Activated T-cell treated with anti-CD3 and anti-CD28 coated beads, Interleukin-2, amount 50 U/mL, for 24 hours (primary cell): ENCODE measurements at places on chromosomes 7 and 10.

- no peaks in the 10 kb centered on the region for H3K4me1 ChIP-seq
- no peak overlapping the region for H3K4me3 ChIP-seq
- H3K27ac ChIP-seq, result no peak overlapping the region
- no peaks in the 10 kb centered on the region for H3K36me3 ChIP-seq
Observed at GRCh38 chr10:122182308-122182707, 88.8 kb upstream of the BTBD16 start.

- H3K27ac ChIP-seq, result no peak overlapping the region
- H3K36me3 ChIP-seq, result no peaks in the 10 kb centered on the region
- DNase-seq, result no peak
- no peaks in the 10 kb centered on the region for H3K4me1 ChIP-seq
- H3K27me3 ChIP-seq, result peaks cover 4% of the 10 kb centered on the region
Observed at GRCh38 chr10:48677625-48678024, 7.0 kb upstream of the WDFY4 start.

GRCh38 chr10:43683451-43684291, 35.0 kb upstream of the ZNF32 start:
- H3K36me3 ChIP-seq, result no peaks in the 10 kb centered on the region
- H3K27ac ChIP-seq, result no peak overlapping the region
- peaks cover 3% of the 10 kb centered on the region for H3K4me1 ChIP-seq
- no peak overlapping the region for H3K4me3 ChIP-seq
- DNase-seq, result no peak

GRCh38 chr7:29146888-29147609, 712 bp upstream of the CPVL start:
- no peak overlapping the region for H3K27ac ChIP-seq
- peaks cover 11% of the 10 kb centered on the region for H3K4me1 ChIP-seq
- no peaks in the 10 kb centered on the region for H3K36me3 ChIP-seq
- no peak for DNase-seq
- no peak overlapping the region for H3K4me3 ChIP-seq
- peaks cover 64% of the 10 kb centered on the region for H3K27me3 ChIP-seq

- no peak for DNase-seq
- H3K36me3 ChIP-seq, result no peaks in the 10 kb centered on the region
- H3K4me1 ChIP-seq, result no peaks in the 10 kb centered on the region
- H3K27ac ChIP-seq, result no peak overlapping the region
- no peaks in the 10 kb centered on the region for H3K27me3 ChIP-seq
- no peak overlapping the region for H3K4me3 ChIP-seq
Observed at GRCh38 chr10:92068900-92069299, 145.3 kb downstream of the BTAF1 start.

DNA sequence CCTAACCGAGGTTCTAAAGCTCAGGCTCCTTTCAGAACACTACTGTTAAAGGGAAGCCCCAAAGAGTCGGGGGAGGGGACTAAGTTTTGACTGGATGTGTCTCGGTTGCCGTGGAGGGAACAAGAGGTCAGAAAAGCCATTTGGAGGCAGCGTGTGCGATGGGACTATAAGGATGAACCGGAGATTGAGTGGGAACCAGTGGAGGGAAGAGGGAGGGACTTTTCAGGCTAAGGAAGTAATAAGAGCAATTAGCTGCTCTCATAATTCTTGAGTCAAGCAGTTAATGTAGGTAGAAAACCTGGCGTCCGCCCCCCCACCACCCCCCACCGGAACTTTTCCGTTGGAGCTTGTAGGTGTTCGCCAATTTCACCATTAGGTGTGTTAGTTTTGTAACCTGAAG, 491 bp upstream of the AKAP9 start:
- peak overlapping the region; percentile 98 for H3K27ac ChIP-seq
- H3K4me3 ChIP-seq, result peak overlapping the region; percentile 99
- H3K4me1 ChIP-seq, result peaks cover 37% of the 10 kb centered on the region
- DNase-seq, result no peak

GRCh38 chr7:91557789-91558404, 293.7 kb downstream of the FZD1 start:
- H3K4me1 ChIP-seq, result no peaks in the 10 kb centered on the region
- H3K4me3 ChIP-seq, result no peak overlapping the region
- no peaks in the 10 kb centered on the region for H3K27me3 ChIP-seq
- no peaks in the 10 kb centered on the region for H3K36me3 ChIP-seq
- no peak for DNase-seq

DNA sequence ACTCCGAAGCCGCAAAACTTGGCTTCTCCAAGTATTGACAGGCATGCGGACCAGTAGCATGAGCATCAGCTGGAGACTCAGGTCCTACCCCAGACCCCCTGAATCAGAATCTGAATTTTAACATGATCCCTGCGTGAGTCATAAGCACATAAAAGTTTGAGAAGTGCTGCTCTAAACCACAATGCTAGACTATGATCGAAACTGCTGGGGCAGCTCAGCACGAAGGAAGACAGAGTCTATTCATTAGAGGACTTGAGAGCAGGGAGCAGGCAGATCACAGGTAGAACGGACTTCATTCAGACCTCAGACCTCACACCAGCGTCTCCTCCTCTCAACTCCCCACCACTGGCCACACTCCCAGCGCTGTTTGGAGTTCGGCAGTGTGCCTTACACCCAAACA, 16.9 kb downstream of the CAMK2G start:
- peaks cover 76% of the 10 kb centered on the region for H3K36me3 ChIP-seq
- peaks cover 69% of the 10 kb centered on the region for H3K4me1 ChIP-seq
- DNase-seq, result peak; percentile 58
- no peaks in the 10 kb centered on the region for H3K27me3 ChIP-seq

- no peaks in the 10 kb centered on the region for H3K4me1 ChIP-seq
- no peak for DNase-seq
- no peaks in the 10 kb centered on the region for H3K36me3 ChIP-seq
- no peak overlapping the region for H3K27ac ChIP-seq
Observed at GRCh38 chr7:147509035-147509501, 1081.5 kb upstream of the C7orf33 start.

GRCh38 chr7:74583630-74584029, 73.9 kb upstream of the GTF2I start:
- no peaks in the 10 kb centered on the region for H3K36me3 ChIP-seq

- H3K27ac ChIP-seq, result no peak overlapping the region
- no peak overlapping the region for H3K4me3 ChIP-seq
- no peaks in the 10 kb centered on the region for H3K27me3 ChIP-seq
- H3K36me3 ChIP-seq, result peaks cover 47% of the 10 kb centered on the region
- DNase-seq, result no peak
Observed at GRCh38 chr7:133061357-133061756, 20.5 kb downstream of the CHCHD3 start.

DNA sequence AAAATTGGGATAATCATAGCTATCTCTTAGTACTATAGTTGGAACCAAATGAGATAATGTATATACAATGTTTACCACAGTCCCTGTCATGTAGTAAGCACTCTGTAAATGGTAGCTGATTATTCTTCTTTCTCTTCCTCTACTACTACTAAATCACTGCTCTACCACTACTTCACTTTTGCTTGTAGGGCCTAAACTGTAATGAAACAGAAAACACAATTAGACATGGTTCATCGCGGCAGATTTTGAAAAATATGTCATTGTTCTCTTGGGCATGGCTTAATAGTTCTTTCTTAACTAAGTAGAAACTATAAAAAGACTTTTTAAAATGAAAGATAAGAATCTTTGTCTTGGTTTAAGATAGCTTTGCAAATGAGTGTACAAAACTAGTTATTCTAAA, 34.9 kb downstream of the R3HCC1L start:
- H3K4me1 ChIP-seq, result peaks cover 23% of the 10 kb centered on the region
- DNase-seq, result no peak
- peaks cover 86% of the 10 kb centered on the region for H3K36me3 ChIP-seq

GRCh38 chr10:117991701-117992100, 55.0 kb downstream of the RAB11FIP2 start:
- no peaks in the 10 kb centered on the region for H3K27me3 ChIP-seq
- DNase-seq, result no peak
- H3K36me3 ChIP-seq, result peaks cover 22% of the 10 kb centered on the region
- no peak overlapping the region for H3K4me3 ChIP-seq

DNA sequence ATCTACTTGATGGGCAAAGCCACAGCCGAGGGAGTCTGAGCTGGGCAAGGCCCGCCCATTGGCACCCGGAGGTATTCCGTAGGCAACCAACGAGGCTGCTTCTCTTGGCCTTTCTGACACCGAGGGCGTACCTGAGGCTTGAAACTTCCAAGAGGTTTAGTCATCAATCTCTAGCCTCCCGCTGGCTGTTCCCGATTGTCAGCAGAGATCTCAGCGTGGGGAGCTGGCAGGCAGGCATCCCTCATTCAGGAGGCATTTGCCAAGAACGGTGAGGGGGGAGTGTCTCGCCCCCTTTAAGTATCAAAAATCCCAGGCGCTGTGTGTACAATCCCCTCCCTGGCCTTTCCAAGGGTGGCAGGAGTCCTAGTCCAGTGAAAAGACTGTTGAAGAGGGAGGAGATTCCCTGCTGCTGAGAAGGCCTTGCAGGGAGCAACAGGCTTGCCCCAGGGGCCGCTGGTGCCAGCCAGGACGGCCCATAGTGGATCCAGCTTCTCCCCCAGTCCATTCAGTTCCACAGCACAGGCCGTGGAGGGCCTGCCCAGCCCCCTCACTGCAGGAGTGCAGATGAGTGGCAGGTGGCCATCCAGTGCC, 39.7 kb downstream of the OAT start:
- peaks cover 3% of the 10 kb centered on the region for H3K4me1 ChIP-seq
- DNase-seq, result no peak
- no peak overlapping the region for H3K4me3 ChIP-seq
- peaks cover 45% of the 10 kb centered on the region for H3K27me3 ChIP-seq
- H3K27ac ChIP-seq, result no peak overlapping the region

GRCh38 chr10:78948621-78949030, 120.1 kb upstream of the ZMIZ1 start:
- no peaks in the 10 kb centered on the region for H3K36me3 ChIP-seq
- no peak overlapping the region for H3K27ac ChIP-seq
- H3K27me3 ChIP-seq, result no peaks in the 10 kb centered on the region
- DNase-seq, result no peak

DNA sequence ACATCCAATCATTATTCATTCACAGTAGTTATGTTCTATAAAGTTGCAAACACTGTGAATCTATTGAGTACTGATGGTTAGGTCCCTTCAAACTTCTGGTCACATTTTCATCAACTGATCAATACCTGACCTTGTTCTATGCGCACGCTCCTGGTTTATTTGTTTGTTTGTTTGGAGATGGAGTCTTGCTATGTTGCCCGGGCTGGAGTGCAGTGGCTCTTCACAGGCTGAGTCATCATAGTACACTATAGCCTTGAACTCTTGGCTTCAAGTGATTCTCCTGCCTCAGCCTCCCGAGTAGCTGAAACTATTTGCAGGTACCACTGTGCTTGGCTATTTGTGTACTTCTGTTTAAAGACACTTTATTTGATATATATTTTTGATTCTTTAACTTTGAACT, 19.3 kb downstream of the SND1 start:
- H3K27ac ChIP-seq, result no peak overlapping the region
- peaks cover 62% of the 10 kb centered on the region for H3K4me1 ChIP-seq
- no peak overlapping the region for H3K4me3 ChIP-seq
- H3K36me3 ChIP-seq, result peaks cover 87% of the 10 kb centered on the region

DNA sequence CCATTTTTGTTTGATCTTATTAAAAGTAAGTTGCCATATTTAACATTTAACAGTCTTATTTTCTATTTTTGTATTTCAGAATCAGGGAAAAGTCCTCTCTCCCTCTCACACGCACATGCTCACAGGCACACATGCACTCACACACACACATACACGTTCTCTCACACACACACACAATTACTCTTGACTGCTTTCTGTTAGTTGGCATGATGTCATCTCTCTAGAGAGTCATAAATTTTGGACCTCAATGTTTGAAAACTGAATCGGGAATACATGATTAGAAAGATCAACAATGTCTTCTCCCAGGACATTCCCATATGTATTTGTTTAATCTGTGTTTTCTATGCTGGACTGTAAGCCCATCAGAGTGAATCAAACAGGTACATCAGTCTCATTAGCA, 165.7 kb upstream of the AHR start:
- no peak for DNase-seq
- no peak overlapping the region for H3K4me3 ChIP-seq
- H3K36me3 ChIP-seq, result no peaks in the 10 kb centered on the region
- peaks cover 40% of the 10 kb centered on the region for H3K4me1 ChIP-seq
- H3K27ac ChIP-seq, result no peak overlapping the region

DNA sequence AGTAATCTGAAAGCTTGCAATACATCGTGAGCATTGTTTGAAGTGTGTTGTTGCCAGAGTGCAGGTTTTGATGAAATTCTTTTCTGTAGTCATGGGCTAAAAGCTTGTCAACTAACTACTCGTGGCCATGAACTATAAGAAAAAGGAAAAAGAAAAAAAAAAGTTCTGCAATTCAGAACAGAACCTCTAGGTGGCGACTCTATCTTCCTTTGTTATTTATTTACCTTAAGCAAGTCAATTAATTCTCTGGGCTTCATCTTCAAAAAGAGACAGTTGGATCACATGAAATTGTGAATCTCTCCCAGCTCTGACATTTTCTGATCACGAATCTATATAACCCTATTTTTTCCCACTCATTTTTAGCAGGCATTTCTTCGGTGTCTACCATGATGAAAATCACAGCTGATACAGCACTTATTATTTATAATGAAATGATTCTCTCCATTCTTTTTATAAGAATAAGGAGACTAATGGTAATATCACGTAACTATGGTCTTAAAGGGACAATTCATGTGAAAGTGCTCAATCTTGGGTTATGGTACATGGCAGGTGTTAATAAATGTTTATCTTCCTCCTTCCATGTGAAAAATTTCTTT, 18.8 kb downstream of the TMEM196 start:
- no peak overlapping the region for H3K4me3 ChIP-seq
- no peak for DNase-seq
- H3K4me1 ChIP-seq, result no peaks in the 10 kb centered on the region
- peaks cover 6% of the 10 kb centered on the region for H3K27me3 ChIP-seq
- H3K36me3 ChIP-seq, result no peaks in the 10 kb centered on the region

DNA sequence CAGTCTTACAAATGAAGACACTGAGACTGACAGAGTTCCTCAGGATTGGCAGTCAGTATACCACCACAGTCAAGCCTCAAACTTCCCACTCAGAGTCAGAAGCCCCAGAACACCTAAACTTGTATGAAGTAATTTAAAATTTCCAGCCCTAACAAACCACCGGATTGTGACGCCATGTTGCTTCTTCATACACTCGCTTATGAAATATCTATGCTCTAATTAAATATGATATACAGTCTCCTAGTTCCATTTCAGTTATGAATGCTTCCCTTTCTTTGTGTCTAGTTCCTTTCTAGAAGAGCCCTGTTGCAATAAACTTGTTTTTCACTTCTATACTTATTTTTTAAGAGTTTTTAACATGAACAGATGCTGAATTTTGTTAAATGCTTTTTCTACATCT, 172.0 kb upstream of the NOBOX start:
- H3K27me3 ChIP-seq, result no peaks in the 10 kb centered on the region
- peaks cover 22% of the 10 kb centered on the region for H3K36me3 ChIP-seq
- no peaks in the 10 kb centered on the region for H3K4me1 ChIP-seq
- DNase-seq, result no peak
- H3K4me3 ChIP-seq, result no peak overlapping the region
- no peak overlapping the region for H3K27ac ChIP-seq

GRCh38 chr7:67771846-67772605, 775.4 kb downstream of the TYW1 start:
- H3K4me1 ChIP-seq, result no peaks in the 10 kb centered on the region
- H3K27ac ChIP-seq, result no peak overlapping the region
- H3K4me3 ChIP-seq, result no peak overlapping the region
- no peak for DNase-seq

GRCh38 chr7:94450044-94450697, 55.5 kb downstream of the COL1A2 start:
- no peak overlapping the region for H3K4me3 ChIP-seq
- peaks cover 1% of the 10 kb centered on the region for H3K4me1 ChIP-seq
- no peak for DNase-seq
- peaks cover 30% of the 10 kb centered on the region for H3K27me3 ChIP-seq

GRCh38 chr10:110269374-110270318, 35.1 kb downstream of the SMNDC1 start:
- no peaks in the 10 kb centered on the region for H3K27me3 ChIP-seq
- no peaks in the 10 kb centered on the region for H3K36me3 ChIP-seq
- peak overlapping the region; percentile 51 for H3K4me3 ChIP-seq
- peaks cover 54% of the 10 kb centered on the region for H3K4me1 ChIP-seq
- DNase-seq, result no peak
- no peak overlapping the region for H3K27ac ChIP-seq
